Gastroesophageal sphincter (tissue), 4 donors: ENCODE measurements at places on chromosomes 4 and X.
A peak's percentile ranks its signal among the peaks of the same experiment; 100 is the strongest.

GRCh38 chr4:141702472-141703182 lies 66.2 kb downstream of the IL15 start:
- no peak for ATAC-seq

DNA sequence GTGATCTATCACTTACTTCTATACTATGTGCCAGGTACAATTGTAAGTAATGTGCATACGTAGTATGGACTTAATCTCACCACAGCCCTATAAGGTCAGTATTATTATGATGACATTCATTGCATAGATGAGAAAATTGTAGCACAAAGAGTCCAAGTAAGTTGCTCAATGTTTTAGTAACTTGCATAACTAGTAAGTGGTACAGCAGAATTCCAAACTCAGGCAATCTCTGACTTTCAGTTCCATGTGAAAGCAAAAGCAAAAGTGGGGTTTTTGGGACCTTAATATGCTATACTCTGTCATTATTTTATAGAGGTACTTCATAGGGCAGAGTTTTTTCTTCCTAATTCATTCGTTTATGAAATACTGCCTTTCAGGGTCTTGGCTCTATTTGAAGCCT lies 188.8 kb upstream of the VEGFC start:
- ATAC-seq, result peak; percentile 85

- ATAC-seq, result no peak
Measured at GRCh38 chr4:140529434-140529833, 5.5 kb downstream of the ELMOD2 start.

DNA sequence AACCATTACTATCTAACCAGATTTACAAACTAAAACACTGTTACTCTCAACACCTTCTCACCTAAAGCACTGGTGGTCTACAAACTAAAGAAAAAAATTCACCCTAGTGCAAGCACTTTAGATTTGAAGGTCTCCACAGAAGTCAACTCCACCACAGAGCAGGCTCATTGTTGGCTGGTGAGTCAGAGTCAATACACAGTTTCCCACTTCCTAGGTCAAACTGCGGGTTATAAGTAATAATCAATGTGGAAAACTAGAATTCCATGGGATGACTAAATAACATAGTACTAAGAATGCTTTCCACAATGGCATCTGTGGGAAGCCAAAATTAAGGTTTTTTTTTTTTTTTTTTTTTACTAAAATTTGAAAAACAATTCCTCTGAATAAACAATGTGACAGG lies 191.8 kb downstream of the PDGFC start:
- no peak for ATAC-seq

DNA sequence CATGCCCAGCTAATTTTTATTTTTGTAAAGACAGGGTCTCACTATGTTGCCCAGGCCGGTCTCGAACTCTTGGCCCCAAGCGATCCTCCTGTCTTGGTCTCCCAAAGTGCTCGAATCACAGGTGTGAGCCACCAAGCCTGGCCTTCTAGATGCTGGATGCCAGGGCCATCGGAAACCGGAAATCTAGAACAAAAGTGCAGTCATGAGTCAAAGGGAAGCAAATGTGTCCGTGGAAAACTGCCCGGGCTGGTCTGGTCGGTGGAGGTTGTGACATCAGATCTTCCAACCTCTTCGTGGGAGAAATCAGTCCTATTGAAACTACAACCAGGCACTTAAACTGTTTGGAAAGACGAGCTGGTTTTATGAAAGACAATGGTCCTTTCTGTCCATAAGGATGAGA lies 92.3 kb upstream of the SHOX start:
- ATAC-seq, result no peak
